CD4-positive, alpha-beta T cell treated with Interleukin-21 for 1 hour (primary cell): ENCODE measurements at places on chromosomes 7 and 10.

DNA sequence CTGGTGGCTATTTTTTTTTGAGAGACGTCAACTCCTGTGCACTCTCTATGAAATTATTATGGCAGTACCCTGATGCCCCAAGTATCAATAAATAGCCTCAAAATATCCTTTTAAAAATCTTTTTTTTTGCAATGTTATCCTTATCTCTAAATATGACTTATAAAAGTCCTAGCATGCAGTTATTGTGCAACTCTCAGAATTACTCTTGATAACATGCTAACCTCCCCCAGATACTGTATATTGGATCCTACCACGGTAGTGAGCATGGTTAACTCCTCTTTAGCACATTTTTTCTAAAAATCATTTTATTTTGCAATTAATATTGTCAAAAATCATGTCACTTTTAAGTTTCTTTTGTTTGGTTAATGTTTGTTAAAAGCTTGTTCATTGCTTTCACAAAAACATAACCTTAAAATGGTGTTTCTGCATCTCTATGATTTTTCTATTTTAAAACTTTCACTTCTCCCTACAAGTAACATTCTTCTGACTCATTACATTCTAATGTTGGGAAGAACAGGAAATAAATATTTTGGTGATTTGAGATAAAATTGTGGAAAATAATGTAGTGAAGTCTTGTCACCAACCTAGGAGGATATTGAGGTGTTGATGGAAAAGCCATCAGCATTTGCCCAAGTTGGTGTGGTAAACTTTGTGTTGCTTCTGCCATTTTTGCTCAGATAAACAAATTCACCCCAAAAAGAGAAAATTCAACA, 42.1 kb upstream of the ADRA2A start:
- no peak for DNase-seq

DNA sequence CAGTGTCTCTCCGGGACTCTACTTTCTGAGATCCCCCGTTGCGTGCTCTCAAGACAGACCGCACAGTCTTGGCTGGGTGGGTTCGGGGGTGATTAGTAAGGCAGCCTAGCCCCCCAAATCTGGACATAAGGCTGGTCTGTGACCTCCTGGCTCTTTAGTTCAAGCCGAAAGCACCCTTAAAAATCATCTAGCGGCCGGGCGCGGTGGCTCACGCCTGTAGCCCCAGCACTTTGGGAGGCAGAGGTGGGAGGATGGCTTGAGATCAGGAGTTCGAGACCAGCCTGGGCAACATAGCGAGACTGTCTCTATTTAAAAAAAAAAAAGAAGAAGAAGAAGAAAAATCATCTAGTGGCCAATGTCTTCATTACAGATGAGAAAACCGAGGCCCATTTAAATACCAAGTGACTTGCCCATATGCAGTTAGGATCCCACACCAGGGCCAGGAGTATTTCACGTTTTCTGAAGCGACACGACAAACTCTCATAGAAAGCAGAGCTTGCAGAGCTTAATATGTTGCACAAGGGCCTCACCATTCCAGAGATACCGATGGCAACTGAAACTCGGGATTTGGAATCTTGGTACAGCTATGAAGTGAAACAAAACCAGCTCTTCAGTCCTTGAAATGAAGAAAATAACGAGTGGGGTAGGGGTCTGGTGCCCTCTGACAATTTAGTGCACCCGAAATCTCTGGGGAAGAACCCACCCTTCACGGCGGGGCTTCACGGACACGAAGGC, 703 bp upstream of the HILPDA start:
- DNase-seq: no peak

GRCh38 chr10:76198287-76199035, 767.0 kb downstream of the LRMDA start:
- no peak for DNase-seq

DNA sequence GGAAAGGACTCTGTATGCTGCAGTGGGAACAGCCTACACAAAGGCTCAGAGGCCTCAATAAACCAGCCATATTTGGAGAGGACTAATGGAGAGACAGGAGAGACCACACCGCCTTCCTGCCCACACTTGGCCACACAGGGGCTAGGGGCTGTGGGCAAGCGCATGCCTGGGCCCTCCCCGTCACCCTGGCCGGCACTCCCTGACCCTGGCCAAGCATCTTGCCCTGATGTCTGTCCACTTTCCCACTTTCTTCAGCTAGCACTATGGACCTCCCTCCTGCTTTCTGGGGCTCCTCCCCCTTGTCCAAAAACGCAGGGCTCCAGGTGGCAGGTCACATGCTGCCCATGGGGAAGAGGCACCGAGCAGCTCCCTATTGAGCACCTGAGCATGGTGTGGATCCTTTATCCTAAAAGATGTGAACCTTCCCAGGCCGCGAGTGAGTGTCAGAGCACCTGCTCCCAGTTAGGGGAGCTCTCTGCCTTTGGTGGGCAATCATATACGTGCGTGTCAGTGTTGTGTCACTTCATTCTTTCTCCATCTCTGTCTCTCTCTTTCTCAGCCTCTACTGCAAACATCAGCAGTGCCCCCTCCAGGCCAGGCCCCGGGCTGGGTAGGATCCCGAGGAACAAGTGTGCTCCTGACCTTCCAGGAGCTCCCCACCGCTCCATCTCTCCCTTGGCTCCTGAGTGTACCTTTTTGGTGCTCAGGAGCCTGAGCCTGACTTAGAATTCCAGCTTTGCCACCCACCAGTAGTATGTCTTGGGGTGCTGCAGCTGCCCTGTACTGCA, 74.0 kb downstream of the ZMIZ1 start:
- no peak for DNase-seq

- DNase-seq: no peak
These were observed 344.7 kb upstream of the NPSR1 start for GRCh38 chr7:34313289-34313688.
